ENCODE measurements at places on chromosomes 16 and 17.

- DNase-seq = no peak
Measured at GRCh38 chr17:29661213-29661612, 38.5 kb upstream of the CORO6 start.

DNA sequence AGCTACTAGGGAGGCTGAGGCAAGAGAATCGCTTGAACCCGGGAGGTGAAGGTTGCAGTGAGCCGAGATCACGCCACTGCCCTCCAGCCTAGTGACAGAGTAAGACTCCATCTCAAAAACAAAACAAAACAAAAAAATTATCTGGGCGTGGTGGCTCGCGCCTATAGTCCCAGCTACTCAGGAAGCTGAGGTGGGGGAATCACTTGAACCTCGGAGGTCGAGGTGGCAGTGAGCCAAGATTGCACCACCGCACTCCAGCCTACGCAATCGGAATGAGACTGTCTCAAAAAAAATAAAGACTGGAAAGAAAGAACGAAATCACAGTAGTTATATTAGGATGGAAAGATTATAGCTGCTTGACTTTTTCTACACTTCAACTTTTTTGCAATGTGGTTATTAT lies 18.9 kb downstream of the COG1 start:
- DNase-seq = no peak

DNA sequence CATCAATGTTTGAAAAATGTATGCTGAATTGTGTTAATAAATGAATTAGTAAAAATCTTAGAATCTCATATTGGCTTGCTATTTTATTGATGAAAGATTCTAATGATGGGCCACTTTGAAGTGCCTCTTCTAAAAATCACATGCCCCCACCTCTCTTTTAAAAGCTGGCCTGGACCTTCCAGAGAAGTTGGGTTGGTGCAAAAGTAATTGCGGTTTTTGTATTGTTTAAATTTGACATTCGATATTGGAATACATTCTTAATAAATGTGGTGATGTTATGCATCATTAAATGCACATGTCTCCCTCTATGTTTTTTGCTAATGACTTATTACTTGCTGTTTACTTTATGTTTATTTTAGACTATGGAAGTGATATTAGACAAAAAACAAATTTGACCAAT lies 314.6 kb upstream of the C16orf82 start:
- no peak for DNase-seq

GRCh38 chr16:31430380-31431052 lies 2.4 kb upstream of the COX6A2 start:
- no peak for DNase-seq

GRCh38 chr16:68083861-68084503 lies 1.2 kb upstream of the NFATC3 start:
- no peak for DNase-seq

GRCh38 chr16:28829747-28830146 lies 6.9 kb downstream of the ATXN2L start:
- DNase-seq = no peak
